ENCODE measurements at places on chromosomes 11 and 22.

DNA sequence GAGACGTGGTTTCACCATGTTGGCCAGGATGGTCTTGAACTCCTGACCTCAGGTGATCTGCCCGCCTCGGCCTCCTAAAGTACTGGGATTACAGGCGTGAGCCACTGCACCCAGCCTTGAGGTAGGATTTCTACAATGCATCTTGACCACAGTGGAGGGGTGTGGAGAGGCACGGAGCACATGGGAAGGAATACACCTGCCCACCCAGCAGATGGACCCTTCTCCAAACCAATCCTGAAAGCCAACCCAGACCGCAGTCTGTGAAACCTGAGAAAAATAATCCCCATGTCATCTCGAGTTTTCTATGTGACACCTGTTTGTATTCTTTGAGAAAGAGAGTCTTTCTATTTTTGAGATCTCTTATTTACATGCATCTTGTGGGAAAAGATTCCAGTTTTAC, 32.5 kb downstream of the LGR4 start:
- no peak for DNase-seq

GRCh38 chr22:46457502-46458488, 79.6 kb downstream of the CELSR1 start:
- DNase-seq, result no peak

DNA sequence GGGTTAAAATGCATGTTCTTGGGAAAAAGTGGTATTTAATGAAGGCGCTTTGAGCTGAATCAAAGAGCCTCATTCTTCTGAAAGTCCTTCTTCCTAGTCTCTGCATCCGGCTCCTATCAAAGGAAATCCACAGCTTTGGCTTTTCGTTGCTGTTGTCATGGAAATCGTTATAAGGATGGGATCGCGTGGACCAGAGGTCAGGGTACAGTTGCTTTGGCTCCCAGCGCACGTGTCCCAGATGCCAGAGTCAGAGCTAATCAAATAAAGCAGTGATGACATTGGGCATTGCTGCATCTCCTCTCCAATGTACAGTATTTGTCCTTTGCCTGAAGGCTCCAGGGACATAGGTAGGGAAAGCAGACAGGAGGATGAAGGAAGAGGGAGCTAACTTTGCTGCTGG, 181.9 kb downstream of the MYO18B start:
- no peak for DNase-seq

DNA sequence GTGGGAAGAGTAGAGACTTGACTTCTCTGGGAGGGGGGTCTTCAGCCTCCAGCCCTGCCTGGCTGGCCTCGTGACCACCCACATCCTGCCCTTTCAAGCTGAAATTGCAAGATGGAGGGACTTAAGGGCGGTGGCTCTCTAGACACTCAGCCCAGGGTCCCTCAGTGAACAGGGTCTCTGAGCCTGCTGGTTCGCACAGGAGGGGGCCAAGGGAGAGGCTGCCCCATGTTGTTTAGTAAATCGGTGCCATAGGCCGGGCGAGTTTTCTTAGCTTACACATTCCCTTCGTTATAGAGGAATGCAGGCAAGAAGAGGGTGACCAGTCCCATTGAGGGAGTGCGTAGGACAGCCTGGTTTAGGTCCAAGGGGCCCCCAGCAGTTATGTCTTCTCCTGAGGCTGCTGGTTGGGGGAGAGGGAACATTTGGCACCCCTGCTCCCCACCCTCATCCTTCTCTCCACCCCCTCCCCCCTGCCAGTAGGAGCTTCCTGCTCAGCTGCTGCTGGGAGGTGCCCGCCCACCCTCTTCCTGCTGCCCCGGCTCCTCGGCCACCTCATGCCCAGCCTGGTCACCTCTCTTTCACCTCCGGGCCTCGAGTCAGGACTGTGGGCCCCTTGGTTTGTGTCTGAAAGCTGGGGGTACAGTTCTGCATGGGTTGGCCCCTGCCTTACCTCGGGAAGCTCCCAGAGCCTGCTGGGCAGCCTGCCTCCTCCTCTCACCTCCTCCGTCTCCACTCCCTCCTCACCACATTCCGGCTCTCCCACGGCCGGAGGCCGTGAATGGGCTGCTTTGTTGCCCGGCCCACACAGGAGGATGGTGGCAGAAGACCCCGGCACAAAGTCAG, 3.9 kb downstream of the FRMD8 start:
- DNase-seq, result no peak

- DNase-seq, result no peak
Measured at GRCh38 chr22:50674606-50675552, 2.3 kb downstream of the SHANK3 start.

DNA sequence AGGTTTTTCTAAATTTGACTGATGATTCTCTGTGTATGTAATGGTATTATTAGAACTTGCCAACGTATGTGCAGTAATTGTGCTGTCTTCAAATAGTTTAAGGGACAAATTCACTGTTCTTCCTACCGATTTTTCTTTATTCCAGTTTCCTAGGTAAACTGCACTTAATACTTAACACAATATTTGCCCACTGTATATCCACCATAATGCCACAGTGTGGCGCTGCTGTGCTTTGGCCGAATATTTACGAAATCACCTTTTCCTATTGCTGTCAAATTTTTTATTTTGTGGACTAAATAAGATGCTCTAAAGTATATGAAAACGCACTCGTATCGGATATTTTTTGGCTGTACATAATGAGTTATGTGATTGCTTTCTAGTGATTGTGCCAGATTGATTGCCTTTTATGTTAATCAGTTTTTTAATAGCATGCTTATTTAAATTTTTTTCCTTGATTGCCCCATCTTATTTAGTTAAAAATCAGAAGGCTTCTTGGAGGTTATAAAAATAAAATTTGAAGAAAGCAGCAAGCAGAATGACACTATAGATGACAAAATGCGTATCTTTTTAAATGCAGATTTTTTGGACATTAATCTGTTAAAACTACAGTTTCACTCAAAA, 10.5 kb downstream of the AASDHPPT start:
- no peak for DNase-seq

- no peak for DNase-seq
Measured at GRCh38 chr11:106848526-106848925, 169.8 kb downstream of the GUCY1A2 start.

DNA sequence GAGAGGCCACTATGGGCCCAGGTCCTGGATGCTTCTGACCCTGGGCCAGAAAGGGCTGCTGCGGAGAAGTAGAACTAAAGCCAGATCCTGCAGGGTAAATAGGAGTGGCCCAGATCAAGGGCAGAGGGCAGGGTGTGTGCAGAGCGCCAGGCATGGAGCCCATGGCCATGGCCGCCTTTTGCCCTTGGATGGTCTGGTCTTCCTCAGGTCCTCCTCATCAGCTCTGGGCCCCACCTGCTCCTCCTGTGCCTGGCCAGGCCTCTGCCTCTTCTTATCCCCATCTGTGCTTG, 277.6 kb downstream of the BRD1 start:
- DNase-seq, result no peak

GRCh38 chr11:86816251-86816726, 15.9 kb downstream of the PRSS23 start:
- DNase-seq, result no peak

- DNase-seq, result no peak
Measured at GRCh38 chr22:17164392-17165024, 5.4 kb upstream of the HDHD5 start.

- no peak for DNase-seq
Measured at GRCh38 chr11:73142128-73142377, at the start of gene FCHSD2. TSS of gene FCHSD2 (minus strand) at chr11:73142318. CDS start at chr11:73141877, 441 bp downstream.

DNA sequence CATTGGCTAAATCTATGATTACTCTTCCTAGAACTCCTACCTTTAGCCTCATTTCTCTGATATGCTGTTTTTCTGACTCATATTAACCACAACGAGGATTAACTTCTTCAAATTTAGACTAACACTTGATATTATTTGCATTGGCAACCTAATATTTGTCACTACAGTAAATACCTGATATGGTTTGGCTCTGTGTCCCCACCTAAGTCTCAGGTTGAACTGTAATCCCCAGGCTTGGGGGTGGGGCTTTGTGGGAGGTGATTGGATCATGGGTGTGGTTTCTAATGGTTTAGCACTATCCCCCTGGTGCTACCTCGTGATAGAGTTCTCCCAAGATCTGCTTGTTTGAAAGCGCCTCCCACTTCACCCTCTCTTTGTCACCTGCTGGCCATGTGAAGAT, 17.1 kb upstream of the MED17 start:
- no peak for DNase-seq

DNA sequence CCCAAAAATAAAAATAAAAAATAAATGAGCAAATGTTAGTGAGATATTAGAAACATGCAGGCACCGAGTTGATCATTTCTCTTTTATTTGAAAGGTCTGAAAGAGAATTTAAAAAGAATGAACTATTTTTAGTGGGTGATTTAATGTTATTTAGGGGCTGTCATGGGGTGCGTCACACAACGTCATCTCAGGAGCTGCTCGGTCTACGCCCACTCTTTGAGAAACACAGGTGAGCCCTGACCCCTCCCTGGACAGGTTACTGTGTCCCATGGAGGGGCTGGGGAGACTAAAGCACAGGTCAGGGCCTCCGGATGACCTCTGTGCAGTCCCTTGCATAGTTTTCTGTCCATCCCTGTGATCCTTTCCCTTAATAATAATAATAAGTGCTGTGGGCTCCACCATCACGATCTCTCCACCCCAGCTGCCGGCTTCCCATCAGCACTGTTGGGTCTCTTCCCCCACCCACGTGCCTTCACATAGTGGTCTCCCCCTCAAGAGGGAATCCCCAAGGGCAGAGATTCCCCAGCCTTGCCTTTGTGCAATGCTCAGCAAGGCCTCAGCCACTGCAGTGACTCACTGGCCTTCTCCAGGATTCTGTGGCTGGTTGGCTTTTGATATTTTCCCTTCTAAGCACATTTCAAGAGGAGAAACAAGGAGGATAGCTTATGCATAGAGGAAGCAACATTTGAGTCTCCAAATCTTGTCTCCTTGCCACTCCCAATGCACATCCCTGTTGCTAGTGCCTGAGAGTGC, 159.9 kb downstream of the TTC17 start:
- DNase-seq, result no peak

- no peak for DNase-seq
Measured at GRCh38 chr22:50469377-50470305, 5.2 kb downstream of the SBF1 start.

DNA sequence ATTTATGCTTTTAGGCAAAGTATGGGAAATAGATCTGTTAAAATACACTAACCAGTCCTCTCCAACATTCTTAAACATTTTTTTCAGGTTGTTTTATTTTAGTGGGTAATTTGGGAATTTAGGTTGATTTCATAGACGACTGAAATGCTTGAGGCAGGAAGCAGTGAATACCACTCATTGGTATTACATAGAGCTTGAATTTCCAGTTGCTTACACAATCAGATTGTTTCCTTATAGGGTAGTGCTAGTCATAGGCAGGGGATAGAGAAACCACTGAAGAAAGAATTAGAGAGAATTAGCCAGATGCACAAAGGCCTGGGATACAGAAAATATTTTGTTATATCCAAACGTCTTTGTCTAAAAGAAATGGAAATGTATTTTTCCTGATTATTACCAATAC, 23.9 kb upstream of the LYVE1 start:
- DNase-seq, result peak; percentile 86

DNA sequence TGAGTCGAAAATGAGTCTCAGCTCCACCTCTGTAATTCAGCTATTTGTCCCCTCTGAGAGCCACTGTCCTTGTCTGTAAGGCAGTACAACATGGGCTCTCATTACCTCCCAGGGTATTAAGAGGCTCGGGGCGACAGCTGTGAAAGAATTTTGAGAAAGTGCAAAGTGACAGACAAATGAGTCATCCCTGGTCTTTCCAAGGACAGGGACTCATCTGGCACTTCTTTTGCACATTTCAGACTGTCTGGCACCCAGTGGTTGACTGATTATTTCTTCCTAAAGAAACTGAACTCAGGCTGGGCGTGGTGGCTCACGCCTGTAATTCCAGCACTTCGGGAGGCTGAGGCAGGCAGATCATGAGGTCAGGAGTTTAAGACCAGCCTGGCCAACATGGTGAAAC, 62.1 kb upstream of the ARFGAP3 start:
- DNase-seq, result no peak

DNA sequence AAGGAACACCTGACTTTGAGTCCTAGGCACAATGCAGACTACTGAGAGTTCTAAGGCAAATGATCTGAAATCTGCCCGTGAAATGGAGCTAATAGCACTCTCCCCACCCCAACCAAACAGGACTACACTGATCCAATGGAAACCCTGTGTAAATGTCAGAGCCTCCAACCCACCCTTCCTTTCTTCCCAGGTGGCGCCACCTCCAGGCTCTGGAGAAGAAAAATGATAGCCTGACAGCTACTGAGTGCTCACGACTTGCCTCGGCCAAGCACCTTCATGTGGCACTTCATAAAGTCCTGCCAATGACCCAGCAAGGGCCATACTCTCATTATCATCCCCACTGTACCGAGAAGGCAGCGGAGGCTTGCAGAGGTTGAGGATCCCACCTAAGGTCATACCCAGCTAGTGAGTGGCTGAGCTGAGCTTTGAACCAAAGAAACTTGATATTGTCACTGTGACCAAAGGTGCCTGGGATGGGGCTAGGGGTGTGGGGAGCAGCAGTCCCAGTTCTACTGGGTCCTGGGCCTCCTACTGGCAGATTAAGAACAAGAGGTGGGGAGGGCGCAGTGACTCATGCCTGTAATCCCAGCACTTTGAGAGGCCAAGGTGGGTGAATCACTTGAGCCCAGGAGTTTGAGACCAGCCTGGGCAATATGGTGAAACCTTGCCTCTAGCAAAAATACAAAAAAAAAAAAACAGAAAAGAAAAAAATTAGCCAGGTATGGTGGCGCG, 20.5 kb downstream of the TST start:
- DNase-seq, result no peak

DNA sequence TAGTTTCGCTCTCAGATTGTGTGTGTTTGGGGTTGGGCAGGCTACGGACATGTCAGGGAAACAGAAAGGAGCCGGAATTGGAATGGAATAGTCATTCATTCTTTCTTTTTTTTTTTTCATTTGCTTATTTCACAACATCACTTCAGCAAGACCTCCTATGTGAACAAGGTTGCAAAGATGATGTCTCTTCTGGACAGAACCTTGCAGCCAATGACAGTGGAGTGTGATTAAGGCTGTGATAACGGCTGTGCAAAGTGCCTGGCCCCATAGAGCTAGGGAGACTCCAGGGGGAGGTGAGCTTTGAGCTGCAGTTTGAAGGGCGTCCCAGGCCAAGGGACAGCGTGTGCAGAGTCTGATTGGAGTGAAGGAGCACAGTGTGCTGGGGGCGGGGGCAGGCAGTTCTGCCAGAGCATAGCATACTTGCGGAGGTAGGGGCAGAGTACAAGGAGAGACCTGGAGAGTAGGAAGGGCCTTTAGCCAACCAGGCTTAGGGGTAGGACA, 3.4 kb downstream of the TIGD3 start:
- DNase-seq, result no peak
